Endodermal cell (in vitro differentiated cells): ENCODE measurements at places on chromosomes 11 and 22. TPM values are rescaled to one million over a fixed set of nuclear protein-coding genes. Genes with fewer than 3 reads are reported as not detected.

Gene SCT
- total RNA-seq = 3.9 to 6.2 TPM (median 4.4 TPM) in 3 replicates

DNA sequence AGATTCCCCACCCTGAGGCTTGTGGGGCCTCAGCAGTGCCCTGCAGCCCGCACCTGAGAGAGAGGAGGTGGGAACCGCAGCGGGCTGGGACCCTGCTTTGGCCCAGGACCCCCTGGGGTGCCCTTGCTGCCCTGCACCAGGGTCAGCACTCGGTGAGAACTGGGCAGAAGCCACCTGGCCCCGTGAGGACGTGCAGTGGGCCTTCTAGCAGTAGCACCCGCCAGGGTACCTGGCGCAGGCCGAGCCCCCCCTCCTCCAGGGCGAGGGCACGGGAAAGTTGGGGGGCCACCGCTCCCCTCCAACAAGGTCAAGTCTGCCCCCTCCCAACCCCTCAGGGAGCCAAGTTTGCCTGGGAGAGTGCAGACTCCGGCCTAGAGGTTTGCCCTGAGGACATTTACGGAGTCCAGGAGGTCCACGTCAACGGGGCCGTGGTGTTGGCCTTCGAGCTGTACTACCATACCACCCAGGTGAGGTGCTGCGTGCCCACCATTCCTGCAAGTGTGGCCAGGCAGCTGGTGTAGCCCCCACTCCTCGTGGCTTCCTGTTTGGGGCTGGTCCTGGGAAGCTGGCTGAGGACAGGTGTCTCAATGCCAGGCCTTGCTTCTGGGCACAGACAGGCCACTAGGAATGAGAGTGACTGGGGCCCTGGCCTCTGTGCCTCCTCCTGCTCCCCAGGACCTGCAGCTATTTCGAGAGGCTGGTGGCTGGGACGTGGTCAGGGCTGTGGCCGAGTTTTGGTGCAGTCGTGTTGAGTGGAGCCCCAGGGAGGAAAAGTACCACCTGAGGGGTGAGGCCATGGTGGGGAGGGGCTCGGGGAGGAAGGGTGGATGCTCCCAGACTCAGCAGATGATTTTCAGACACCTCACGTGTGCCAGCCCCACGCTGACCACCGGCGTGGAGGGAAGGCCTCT, 3.5 kb downstream of the PGGHG start:
- peaks cover 6% of the 10 kb centered on the region for H3K36me3 ChIP-seq
- no peaks in the 10 kb centered on the region for H3K4me1 ChIP-seq
- peaks cover 11% of the 10 kb centered on the region for H3K27me3 ChIP-seq
- no peak overlapping the region for H3K27ac ChIP-seq
- peak; percentile 34 for DNase-seq

DNA sequence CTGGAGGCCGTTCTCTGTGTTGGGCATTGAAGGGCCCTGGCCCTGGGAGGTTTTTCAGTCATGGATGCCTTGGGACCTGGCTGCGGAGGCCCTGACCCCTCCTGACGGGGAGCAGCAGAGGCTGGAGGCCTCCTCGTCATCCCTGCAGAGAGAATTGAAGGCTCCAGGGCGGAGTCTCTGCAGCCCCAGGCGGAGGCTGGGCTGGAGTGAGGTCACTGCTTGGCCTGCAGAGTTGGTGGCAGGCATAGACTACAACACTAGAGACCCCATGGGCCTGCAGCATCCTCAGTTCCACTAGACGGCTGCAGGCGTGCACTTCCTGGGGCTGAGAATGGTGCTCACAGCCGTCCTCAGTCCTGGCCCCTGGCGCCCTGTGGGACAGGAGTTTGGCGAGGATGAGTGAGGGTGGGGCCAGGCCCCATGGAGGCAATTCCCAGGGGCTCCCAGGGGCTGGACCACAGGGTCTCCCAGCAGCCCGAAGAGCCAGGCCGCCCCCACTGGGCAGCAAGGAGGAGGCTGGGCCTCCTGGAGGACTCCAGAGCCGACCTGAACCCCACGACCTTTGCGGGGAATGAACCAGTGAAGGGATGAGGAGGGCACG, 1194.9 kb downstream of the BRD1 start:
- no peak overlapping the region for H3K4me3 ChIP-seq
- H3K27ac ChIP-seq = no peak overlapping the region
- no peak for DNase-seq
- H3K4me1 ChIP-seq = peaks cover 12% of the 10 kb centered on the region
- H3K27me3 ChIP-seq = no peaks in the 10 kb centered on the region
- H3K36me3 ChIP-seq = no peaks in the 10 kb centered on the region

- no peak for DNase-seq
- H3K27ac ChIP-seq = no peak overlapping the region
Measured at GRCh38 chr11:13260963-13261588, 16.5 kb upstream of the BMAL1 start.

GRCh38 chr11:120880498-120881175, 143.3 kb upstream of the TBCEL start:
- no peak overlapping the region for H3K4me3 ChIP-seq
- no peaks in the 10 kb centered on the region for H3K36me3 ChIP-seq
- H3K27me3 ChIP-seq = no peaks in the 10 kb centered on the region
- H3K27ac ChIP-seq = no peak overlapping the region

GRCh38 chr11:67648140-67648795, 2.3 kb downstream of the ACY3 start:
- no peak overlapping the region for H3K4me3 ChIP-seq
- no peaks in the 10 kb centered on the region for H3K27me3 ChIP-seq
- DNase-seq = peak; percentile 90

- H3K36me3 ChIP-seq = peaks cover 6% of the 10 kb centered on the region
- no peak overlapping the region for H3K4me3 ChIP-seq
- H3K27me3 ChIP-seq = no peaks in the 10 kb centered on the region
- peak; percentile 38 for DNase-seq
- H3K4me1 ChIP-seq = no peaks in the 10 kb centered on the region
- H3K27ac ChIP-seq = no peak overlapping the region
Measured at GRCh38 chr22:36759481-36760159, 16.3 kb downstream of the IFT27 start.

DNA sequence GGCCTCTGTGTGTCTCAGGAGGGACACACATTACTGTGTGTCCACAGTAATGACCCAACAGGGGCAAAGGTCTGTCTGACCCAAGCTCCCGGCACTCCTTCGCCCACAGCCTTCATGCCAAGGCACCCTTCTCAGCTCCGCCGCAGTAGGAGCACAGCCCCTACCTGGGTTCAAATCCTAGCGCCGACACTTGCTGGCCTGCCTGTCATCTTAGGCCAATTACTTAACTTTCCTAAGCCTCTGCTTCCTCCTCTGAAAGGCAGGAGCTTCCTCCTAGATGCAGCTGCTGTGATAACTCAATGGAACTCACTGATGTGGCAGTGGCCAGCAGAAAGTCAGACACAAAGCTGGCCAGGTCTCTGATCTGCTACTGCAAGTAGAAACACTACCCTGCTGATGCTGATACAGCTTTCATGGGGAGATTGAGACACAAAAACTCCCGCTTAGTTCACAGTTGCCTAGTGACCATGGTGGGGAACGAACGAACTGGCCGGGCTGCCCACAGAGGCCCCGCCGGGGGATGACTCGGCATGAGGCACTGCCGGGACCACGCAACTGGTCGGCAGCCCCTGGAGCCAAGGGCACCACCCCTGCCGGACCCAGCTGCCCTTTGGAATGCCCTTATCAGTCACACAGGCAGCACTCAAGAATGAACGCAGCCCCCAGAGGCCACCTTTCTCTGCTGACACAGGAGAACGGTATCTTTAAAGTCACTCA, 8.1 kb downstream of the EHD1 start:
- H3K27ac ChIP-seq = peak overlapping the region; percentile 80
- H3K27me3 ChIP-seq = no peaks in the 10 kb centered on the region
- H3K4me1 ChIP-seq = peaks cover 16% of the 10 kb centered on the region
- H3K4me3 ChIP-seq = no peak overlapping the region
- DNase-seq = peak; percentile 54

- H3K27me3 ChIP-seq = no peaks in the 10 kb centered on the region
- H3K36me3 ChIP-seq = peaks cover 48% of the 10 kb centered on the region
- no peak overlapping the region for H3K4me3 ChIP-seq
- no peak for DNase-seq
- H3K27ac ChIP-seq = no peak overlapping the region
- no peaks in the 10 kb centered on the region for H3K4me1 ChIP-seq
Measured at GRCh38 chr11:62353841-62354240, 16.6 kb downstream of the ASRGL1 start.

GRCh38 chr11:12009617-12010321, 1.3 kb upstream of the DKK3 start:
- H3K4me1 ChIP-seq = peaks cover 4% of the 10 kb centered on the region
- peak; percentile 57 for DNase-seq
- no peak overlapping the region for H3K27ac ChIP-seq
- H3K36me3 ChIP-seq = peaks cover 5% of the 10 kb centered on the region
- H3K4me3 ChIP-seq = peak overlapping the region; percentile 76

DNA sequence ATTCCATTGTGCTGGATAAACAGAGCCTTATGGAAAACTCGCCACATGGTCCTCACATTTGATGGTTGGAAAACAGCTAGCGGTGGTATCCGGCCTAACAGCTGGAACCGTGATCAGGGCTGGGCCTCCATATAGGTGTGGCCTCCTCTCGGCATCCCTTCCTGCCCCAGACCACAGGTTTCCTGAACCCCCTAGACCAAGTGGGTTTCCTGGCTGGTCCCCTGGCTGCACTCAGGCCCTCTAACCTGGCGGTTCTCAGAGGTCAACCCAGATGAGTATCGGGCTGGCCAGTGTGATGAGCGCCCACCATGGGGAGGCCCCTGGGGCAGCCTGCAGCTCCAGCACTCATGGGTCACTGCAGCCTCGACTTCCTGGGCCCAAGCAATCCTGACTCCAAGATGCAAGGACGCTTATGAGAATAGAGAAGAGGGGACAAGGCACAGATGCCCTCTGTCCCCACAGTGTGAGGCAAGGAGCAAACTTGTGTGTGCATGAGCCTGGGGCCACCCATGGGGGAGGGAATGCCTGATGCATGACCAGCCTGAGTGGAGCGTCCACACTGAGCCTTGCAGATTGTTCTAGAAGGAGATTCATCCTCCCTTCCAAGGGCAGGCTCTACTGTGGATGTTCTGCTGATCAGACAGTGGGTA, 53.4 kb upstream of the WNT7B start:
- no peak overlapping the region for H3K4me3 ChIP-seq
- H3K36me3 ChIP-seq = no peaks in the 10 kb centered on the region
- DNase-seq = peak; percentile 38
- H3K27me3 ChIP-seq = peaks cover 33% of the 10 kb centered on the region

Gene TMEM258
- 174 and 200 TPM in 2 replicates for total RNA-seq

Gene XKR3
- not detected in 2 replicates for total RNA-seq

GRCh38 chr11:6489306-6489705, 7.8 kb upstream of the DNHD1 start:
- no peak overlapping the region for H3K4me3 ChIP-seq
- DNase-seq = no peak
- H3K36me3 ChIP-seq = peaks cover 34% of the 10 kb centered on the region
- no peaks in the 10 kb centered on the region for H3K27me3 ChIP-seq
- H3K27ac ChIP-seq = no peak overlapping the region

- peaks cover 4% of the 10 kb centered on the region for H3K27me3 ChIP-seq
- H3K4me3 ChIP-seq = no peak overlapping the region
- peaks cover under 1% of the 10 kb centered on the region for H3K4me1 ChIP-seq
- H3K27ac ChIP-seq = no peak overlapping the region
- no peaks in the 10 kb centered on the region for H3K36me3 ChIP-seq
- DNase-seq = no peak
Measured at GRCh38 chr11:69894648-69895047, 75.4 kb upstream of the FGF3 start.

GRCh38 chr22:26970809-26971394, 313.5 kb downstream of the MIAT start:
- peak; percentile 67 for DNase-seq
- no peak overlapping the region for H3K4me3 ChIP-seq
- H3K4me1 ChIP-seq = peaks cover 9% of the 10 kb centered on the region
- H3K27ac ChIP-seq = no peak overlapping the region

GRCh38 chr11:60184824-60185511, 2.1 kb upstream of the MS4A6A start:
- H3K27ac ChIP-seq = no peak overlapping the region
- no peaks in the 10 kb centered on the region for H3K4me1 ChIP-seq
- no peak overlapping the region for H3K4me3 ChIP-seq

Gene NLRP14
- 0.40 to 0.66 TPM (median 0.57 TPM) in 3 replicates for total RNA-seq

Gene PHF21B
- total RNA-seq = 55.6 to 57.7 TPM (median 57.5 TPM) in 3 replicates

DNA sequence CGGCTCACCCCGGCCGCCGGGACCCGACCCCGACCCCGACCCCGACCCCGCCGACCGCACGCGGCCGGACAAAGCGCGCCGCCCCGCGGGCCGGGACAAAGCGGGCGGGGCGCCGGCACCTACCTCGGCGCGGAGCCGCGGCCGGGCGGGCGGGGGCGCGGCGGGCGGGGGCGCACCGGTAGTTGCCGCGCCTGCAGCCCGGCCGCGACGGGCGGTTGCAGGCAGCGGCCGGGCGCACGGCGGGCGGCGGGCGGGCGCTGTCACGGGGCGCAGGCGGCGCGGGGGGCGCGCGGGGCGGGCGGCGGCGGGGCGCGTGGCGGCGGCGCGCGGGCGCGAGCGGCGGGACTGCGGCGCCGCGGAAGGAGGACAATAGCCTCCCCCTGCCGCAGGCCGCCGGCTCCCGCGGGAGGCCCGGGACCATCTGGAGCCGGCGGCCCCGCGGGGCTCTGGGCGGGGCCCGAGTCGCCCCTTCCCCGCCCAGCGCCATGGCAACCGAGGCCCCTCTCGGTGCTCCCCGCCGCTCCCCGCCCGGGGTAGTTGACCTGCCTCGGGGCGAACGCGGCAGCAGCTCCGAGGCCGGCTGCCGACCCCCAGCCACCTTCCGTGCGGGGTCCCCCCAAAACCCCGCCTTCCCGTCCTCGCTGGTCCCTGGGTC, 851 bp downstream of the SPTBN2 start:
- H3K27me3 ChIP-seq = peaks cover 38% of the 10 kb centered on the region
- DNase-seq = peak; percentile 70
- no peaks in the 10 kb centered on the region for H3K36me3 ChIP-seq
- H3K4me1 ChIP-seq = peaks cover 11% of the 10 kb centered on the region
- H3K27ac ChIP-seq = peak overlapping the region; percentile 76

DNA sequence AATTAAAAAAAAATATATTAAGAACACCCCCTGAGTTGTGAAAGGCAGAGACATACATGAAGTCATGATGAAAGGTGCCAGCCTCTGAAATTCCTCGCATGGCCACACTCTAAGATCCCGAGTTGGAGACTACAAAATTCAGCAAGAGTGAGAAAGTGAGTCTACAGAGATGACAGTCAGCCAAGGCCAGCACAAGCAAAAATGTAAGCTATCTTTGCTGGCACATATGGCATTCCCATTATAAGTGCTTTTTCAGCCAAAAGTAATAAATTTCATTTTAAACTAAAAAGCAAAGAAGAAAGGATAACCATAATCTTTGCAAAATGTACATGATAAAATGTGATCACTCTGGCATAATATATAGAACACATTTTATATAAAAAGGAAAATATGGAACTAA, 40.6 kb downstream of the FANCF start:
- no peak overlapping the region for H3K4me3 ChIP-seq
- H3K27ac ChIP-seq = no peak overlapping the region
- no peaks in the 10 kb centered on the region for H3K4me1 ChIP-seq
- H3K27me3 ChIP-seq = no peaks in the 10 kb centered on the region

Gene RNF26
- 43.1 to 82.7 TPM (median 76.3 TPM) in 3 replicates for total RNA-seq

- H3K4me1 ChIP-seq = no peaks in the 10 kb centered on the region
- H3K27ac ChIP-seq = no peak overlapping the region
Measured at GRCh38 chr11:22474616-22475015, 136.4 kb downstream of the SLC17A6 start.

Gene RAB39A
- total RNA-seq = 2.8 to 7.5 TPM (median 6.2 TPM) in 3 replicates
